ENCODE measurements at places on chromosomes 7 and 10. TPM values are rescaled to one million over a fixed set of nuclear protein-coding genes. Genes with fewer than 3 reads are reported as not detected.
A peak's percentile ranks its signal among the peaks of the same experiment; 100 is the strongest.

MOGAT3 gene
- not detected for total RNA-seq

GRCh38 chr10:105185161-105185560 is 544.1 kb downstream of the SORCS3 start:
- DNase-seq = no peak

- peak; percentile 99 for DNase-seq
Measured at GRCh38 chr10:4663162-4663992, 162.6 kb upstream of the AKR1E2 start.

GRCh38 chr7:151884312-151885201 is 7.6 kb upstream of the PRKAG2 start:
- DNase-seq = no peak

DNA sequence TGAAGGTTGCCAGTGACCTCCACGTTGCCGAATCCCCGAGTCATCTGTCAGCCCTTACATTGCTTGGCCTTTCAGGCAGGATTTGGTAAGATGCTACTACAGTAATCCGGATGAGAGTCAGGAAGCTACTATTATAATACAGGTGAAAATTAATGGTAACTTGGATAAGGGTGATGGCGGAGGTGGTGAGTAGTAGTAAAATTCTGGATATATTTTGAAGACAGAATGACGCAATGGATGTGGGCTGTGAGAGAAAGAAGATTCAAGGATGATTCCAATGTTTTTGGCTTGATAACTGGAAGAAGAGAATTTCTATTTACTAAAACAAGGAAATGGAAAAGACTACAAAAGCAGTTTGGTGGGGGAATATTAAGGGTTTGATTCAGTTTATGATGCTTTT is 1.4 kb upstream of the DNAJB12 start:
- DNase-seq = no peak

PGAM2 gene
- 0.11 TPM for total RNA-seq

- DNase-seq = no peak
Measured at GRCh38 chr7:146768957-146769356, 652.4 kb downstream of the CNTNAP2 start.

DNA sequence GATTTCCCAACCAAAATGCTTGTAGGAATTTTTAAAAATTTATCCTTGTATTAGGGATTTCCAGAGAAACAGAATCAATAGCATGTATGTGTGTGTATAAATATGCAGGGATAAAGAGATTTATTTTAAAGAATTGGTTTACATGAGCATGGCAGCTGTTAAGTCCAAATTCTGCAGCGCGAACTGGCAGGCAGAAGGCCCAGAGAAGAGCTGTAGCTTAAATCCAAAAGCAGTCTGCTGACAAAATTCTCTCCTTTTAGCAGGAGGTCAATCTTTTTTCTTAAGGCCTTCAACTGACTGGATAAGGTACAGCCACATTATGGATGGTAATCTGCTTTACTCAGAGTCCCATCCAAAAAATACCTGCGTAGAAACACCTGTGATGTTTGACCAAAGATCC is 42.0 kb downstream of the PRR15 start:
- DNase-seq = no peak

DNA sequence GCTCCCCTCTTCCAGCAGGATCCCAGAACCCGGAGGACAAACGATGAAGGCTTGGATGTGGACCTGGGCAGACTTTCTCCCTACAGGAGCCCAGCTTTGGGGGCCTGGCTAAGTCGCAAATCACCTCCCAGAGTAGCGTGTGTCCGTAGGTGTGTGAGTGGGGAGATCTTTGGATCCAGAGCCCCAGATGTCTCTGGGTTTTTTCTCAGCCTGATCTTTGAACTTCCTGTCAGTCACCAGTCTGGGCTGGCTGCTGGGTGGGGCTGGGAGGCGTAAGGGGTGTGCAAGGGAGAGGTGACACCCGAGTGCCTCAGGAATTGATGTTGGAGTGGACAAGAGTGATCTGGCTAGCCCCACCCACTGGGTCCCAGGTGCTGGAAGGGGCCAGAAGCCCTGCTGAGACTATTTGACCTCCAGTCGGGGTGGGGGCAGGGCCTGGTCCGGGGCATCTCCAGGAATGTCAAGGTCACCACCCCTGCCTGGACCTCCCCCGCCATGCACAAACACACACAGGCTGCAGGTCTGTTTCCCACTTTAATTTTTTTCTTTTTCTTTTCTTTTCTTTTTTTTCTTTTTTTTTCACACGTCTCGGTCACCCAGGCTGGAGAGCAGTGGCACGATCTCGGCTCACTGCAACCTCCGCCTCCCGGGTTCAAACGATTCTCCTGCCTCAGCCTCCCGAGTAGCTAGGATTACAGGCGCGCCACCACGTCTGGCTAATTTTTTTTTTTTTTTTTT is at the start of gene MOGAT3:
Gene MOGAT3 (minus strand): TSS at position 175 of the 738 bp plus-strand sequence. CDS start 182 bp downstream, outside the sequence.
- DNase-seq = no peak

- no peak for DNase-seq
Measured at GRCh38 chr10:60905580-60905979, 38.4 kb downstream of the RHOBTB1 start.

DNA sequence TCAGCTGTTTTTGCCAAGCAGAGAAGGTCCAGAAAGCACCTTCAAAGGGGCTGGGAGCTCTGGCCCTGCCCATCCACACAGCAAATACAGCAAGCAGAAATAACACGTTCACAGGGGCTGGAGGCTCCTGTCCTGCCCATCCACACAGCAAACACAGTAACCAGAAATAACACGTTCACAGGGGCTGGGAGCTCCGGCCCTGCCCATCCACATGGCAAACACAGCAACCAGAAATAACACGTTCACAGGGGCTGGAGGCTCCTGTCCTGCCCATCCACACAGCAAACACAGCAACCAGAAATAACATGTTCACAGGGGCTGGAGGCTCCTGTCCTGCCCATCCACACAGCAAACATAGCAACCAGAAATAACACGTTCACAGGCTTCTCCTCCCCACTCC is 558.1 kb downstream of the PTPRN2 start:
- no peak for DNase-seq

STEAP2 gene
- 6.1 TPM for total RNA-seq

- no peak for DNase-seq
Measured at GRCh38 chr7:133702078-133702477, 425.1 kb upstream of the LRGUK start.

FAM237B gene
- total RNA-seq = not detected

DNA sequence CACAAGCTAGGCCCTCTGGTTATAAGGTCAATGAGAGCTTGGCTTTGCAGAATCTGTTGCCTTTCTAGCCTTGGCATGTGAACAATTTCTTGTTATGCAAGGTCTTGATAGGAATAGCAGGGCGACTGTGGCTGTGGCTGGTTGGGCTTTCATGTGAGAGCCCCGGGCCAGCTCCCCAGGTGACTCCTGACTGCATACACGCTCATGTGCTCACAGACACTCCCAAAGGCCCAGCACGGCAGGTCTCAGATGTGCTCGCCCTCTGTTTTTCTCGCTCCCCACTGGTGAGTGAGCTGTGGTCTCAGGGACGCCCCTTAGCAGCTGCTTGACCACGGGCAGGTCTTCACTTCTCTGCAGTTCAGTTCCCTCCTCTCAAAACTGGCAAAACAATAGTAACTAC is 37.1 kb upstream of the ZNF32 start:
- no peak for DNase-seq

- DNase-seq = no peak
Measured at GRCh38 chr10:70558871-70559810, 43.4 kb downstream of the PRF1 start.

GRCh38 chr7:105792488-105793370 is 83.7 kb downstream of the ATXN7L1 start:
- no peak for DNase-seq

GRCh38 chr7:28106321-28106829 is 74.2 kb downstream of the JAZF1 start:
- DNase-seq = no peak

- DNase-seq = no peak
Measured at GRCh38 chr7:133050200-133050995, 31.5 kb downstream of the CHCHD3 start.

DNA sequence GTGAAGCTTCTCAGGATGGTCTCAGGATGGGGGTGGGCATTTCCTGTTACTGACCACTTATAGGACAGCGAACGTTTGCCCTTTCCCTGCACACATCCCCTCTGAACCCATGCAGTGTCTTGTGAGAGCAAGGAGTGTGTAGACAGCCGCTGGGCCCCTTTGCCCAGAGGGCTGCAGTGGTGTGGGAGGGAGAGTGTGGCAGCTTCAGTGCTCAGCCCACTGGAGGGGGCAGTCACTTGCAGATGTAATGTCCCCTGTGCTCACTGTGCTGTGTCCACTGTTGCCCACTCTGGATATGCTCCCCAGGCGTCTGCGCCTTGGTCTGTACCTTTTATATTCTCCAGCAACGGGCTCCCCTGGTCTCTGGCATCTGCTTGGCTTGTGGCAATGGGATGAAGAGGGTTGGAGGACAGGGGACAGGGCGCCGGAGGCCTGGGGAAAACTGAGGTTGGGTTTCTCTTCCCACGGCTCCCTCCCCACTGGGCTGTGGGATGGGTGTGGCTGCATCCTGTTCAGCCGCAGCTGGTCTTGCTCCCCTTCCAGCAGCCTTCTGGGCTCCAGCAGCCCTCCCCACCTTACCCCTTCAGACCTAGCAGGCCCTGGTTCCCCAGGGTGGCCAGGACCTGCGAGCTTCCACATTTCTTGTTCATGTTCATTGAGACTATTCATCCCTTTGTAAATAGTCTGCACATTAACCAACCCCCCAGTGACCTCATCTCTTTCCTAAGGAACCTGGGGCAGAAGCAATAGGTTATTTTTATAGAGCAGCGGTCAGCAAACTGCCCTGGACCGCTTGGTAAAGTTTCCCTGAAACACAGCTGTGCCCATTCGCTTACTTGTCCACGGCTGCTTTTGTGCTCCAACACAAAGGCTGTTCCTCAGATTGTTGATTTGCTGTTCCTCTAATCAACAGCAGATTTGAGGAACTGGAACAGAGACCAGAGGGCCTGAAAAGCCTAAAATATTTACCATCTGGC is 6.1 kb downstream of the ZNF789 start:
- DNase-seq = no peak

- peak; percentile 80 for DNase-seq
Measured at GRCh38 chr10:79264942-79265341, 82.3 kb upstream of the PPIF start.

DNA sequence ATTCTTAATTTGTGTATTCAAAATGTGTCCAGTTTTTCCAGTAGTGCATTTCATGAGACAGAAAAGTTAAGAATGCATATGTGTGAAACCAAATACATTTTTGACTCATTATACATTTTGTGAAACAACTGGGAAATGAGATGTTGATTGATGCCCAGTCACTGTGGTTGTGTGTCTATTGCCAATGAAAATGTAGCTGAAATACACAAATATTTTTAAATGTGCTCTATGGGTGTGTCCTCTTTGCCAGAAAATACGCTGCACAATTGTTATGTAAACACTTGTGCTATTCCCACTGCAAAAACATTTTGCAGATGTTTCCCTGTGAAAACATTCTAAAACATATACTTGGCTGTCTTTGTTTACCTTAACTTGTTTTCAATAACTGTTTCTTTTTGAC is 395.2 kb downstream of the TFEC start:
- DNase-seq = no peak

DNA sequence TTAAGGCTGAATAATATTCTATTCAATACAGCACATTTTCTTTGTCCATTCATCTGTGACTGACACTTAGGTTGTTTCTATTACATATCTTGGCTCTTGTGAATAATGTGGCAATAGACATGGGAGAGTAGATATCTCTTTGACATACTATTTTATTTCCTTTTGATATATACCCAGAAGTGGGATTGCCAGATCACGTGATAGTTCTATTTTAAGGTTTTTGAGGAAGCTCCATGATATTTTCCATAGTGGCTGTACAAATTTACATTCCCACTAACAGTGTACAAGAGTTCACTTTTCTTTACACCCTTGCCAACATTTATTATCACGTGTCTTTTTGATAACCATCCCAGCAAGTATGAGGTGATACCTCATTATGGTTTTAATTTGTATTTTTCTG is 1114.7 kb downstream of the CNTNAP2 start:
- no peak for DNase-seq

GRCh38 chr10:127550861-127551260 is 1.8 kb downstream of the NPS start:
- no peak for DNase-seq

GRCh38 chr7:108254259-108254658 is 124.1 kb upstream of the LAMB4 start:
- no peak for DNase-seq

GRCh38 chr10:109183366-109183765 is 739.9 kb downstream of the XPNPEP1 start:
- DNase-seq = no peak

DNA sequence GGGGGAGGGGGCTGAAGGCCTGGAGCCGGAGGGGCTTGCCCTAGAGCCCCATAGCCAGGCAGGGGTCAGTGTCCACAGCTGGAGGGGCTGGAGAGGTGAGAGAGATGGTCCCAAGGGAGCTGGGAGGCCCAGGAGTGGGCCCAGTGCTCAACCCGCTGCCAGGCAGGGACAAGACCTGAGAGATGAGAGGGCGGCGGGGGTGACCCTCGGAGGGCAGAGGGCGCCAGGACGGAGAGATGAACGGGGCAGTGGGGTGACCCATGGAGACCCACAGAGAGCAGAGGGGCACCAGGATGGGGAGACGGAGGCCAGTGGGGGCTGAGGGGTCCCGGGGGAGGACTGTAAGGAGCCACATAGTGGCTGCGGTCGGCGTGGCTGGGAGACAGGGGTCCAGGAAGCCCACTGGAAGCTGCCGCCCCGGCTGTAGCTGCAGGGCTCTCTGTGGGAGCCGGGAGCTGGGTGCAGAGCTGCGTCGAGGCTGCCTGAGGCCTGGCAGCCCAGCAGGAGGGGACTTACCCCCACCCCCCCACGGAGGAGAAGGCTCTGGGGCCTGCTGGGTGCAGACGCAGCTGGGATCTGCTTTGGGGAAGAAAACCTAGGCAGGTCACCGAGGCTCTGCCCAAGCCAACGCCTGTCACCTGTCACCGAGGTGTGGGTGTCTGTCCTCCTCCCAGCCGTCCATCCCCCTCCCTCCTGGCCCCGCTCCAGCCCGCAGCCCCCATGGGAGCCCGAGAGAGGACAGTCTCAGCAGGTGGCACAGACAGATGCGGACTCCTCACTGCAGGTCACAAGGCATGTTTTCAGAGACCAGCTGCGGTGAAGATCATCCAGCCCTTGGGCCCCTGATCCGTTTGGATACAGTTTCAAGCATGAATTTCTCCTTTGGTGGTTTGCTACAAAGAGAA is 25.1 kb downstream of the PWWP2B start:
- DNase-seq = no peak

NAT16 gene
- not detected for total RNA-seq

CNTNAP2 gene
- 0.17 TPM for total RNA-seq

GRCh38 chr7:81068-81925 is 111.1 kb upstream of the FAM20C start:
- no peak for DNase-seq

DNA sequence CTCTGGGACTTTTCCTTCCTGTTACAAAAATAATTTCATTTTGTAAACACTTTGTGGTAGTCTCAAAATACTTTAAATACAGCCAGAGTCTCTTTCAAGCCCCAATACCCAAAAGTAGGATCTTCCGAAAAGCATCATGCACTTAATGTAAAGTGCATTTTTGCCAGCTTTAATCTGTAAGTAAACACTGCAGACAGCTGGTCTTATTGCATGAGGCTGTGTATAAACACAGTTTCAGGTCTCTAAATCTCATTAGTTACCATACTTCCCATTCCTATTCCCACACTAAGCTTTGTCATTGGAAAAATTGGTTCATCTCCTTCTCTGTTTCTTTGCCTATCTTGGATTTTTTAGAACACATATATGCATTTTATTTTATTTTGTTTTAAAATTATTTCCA is 87.6 kb upstream of the GNAI1 start:
- no peak for DNase-seq
